ENCODE measurements at places on chromosomes 7 and 10.
A peak's percentile ranks its signal among the peaks of the same experiment; 100 is the strongest.

GRCh38 chr10:121322776-121323175, 275.5 kb downstream of the FGFR2 start:
- DNase-seq, result no peak

GRCh38 chr10:52115823-52116222, 198.3 kb upstream of the DKK1 start:
- DNase-seq, result no peak

- DNase-seq, result peak; percentile 31
Measured at GRCh38 chr7:75994388-75995051, at the start of gene TMEM120A. TMEM120A (minus strand) TSS chr7:75994595; CDS start chr7:75994570, 25 bp downstream.

GRCh38 chr10:121570315-121570714, 27.9 kb downstream of the FGFR2 start:
- DNase-seq, result no peak

DNA sequence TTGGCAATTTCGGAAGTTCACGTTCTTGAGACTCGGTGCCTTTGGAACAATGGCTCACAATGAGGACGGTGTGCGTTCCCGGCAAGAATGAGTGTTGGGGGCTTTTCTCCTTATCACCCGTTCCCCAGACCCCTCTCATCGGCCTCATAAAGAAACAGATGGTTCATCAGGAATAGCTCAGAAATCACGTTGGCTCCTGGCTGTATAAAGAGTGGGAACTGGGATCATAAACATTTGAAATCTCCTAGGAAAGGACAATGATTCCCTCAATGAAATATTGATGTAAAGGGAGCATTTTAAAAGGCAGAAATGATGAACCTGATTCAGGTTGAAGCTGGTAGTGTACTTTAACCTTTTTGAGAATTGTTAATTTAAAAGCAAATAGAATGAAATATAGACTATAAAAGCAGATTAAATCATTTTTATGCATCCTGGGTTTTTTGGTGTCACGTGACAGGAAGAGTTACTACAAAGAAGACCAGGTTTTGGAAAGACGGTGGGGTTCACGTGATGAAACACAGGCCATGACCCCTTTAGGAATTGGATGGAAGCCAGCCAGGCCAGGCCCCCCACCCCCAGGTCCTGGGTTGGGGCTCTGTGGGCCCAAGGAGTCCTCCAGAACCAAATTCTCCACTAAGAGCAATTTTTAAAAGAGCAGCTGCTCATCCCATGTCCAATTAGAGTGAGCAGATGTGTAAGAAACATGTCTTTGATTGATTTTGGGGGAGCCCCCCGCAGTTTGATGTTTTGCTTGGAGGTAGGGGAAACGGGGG, 63.0 kb downstream of the CUX1 start:
- no peak for DNase-seq

DNA sequence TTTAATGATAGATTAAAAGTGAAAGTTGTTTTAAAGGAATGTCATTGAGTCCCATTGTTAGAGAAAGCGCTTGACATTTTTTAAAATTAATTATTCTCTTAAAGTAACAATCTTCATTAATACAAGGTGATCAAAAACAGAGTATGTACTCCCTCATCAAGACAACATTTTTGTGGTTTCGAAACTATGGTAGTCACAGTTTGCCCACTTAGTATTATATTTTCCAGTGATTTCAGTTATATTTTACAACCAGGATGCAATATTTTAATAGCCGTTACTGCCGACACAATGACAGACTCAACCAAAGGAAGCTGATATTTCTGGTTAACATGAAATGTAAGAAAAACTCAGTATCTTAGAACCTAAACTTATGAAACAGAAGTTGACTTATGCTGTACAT, 31.3 kb downstream of the MKX start:
- no peak for DNase-seq

DNA sequence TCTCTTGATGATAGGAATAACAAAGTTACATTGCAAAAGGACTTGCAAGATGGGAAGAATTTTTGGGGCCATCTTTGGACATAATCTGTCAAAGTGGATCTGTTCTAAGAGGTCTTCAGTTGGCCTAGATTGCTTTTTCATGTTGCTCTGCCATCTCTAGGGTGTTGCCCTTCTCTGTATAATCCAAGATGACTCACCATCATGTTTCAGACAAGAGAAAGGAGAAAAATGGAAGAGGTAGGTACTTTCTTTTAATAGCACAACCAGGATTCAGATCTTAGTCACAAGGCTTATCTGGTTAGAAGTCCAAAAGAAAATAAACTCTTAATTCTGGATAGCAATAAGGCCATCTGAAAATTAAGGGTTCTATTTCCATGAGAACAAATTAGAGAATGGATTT, 38.7 kb upstream of the FOXP2 start:
- no peak for DNase-seq

- DNase-seq, result no peak
Measured at GRCh38 chr7:28433699-28434219, 21.4 kb downstream of the CREB5 start.

Measured in AG04449 (cell line).